Effector memory CD4-positive, alpha-beta T cell (primary cell): ENCODE measurements at places on chromosomes 12 and 14.

DNA sequence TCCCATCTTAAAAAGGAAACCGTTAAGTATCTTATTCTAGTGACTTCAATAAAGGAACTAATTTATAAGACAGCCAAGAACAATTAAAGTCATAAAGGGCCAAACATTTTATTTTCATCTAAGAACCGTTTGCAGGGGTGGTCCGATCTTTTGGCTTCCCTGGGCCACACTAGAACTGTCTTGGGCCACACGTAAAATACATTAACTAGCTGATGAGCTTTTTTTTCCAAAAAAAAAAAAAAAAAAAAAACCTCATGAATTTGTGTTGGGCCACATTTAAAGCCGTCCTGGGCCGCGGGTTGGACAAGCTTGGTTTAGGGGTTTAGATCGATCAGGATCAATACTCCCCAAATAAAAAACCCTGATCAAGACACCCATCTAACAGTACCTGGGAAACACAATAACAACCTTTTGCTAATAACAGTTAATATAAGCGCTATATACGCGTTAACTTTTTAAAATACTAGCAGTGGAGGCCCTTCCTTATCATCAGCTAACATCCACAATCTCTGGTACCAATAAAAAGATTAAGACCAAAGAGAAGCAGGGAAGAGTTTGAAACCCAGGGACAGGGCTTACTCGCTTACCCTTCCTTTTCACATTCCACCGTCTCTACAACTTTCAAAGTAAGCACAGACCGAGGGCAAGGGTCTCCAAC, 1.1 kb downstream of the NAP1L1 start:
- no peak for DNase-seq

DNA sequence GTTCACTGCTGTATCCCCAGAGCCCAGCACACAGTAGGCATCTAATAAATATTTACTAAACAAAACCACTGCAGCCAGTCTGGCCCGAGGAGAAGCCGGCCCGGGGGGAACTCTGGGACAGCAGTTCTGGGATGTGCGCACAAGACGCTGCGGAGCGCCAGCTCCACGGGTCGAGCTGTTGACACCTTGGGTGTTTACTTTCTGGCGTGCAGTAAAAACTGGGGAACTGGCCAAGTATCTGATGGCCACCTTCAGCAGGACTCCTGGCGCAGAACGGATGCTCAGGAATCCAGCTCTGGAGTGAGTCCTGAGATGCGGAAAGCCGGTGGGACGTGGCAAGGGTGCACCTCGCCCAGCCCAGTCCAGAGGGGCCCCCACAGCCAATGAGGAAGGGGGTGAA, 65.6 kb downstream of the NCOR2 start:
- DNase-seq, result no peak

GRCh38 chr12:74981541-74981940, 228.1 kb downstream of the KCNC2 start:
- DNase-seq, result no peak

DNA sequence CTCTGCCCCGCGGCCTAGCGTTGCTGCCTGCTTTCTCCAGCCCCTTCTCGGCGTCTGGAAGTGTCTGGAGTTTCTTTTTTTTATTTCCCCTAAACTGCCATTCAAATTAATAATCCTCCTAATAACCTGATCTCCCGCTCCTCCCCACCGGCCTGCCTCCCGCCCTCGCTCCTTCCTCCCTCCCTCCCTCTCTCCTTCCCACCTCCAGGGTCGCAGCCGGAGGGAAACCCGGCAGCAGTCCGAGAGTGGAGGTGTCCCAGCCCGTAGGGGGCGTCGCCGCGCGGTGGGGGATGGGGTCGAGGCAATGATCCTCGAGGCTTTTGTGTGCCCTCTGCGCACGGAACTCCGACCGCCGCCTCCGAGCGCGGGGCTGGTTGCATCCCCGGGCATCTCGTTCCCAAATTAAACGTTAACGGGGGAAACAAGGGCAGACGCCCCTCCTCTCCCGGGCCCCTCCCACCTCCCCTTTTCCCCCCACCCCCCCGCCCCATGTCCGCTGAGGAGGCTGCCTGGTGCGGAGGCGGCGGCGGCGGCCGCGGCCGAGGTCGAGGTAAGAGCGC, 1.0 kb upstream of the SOCS2 start:
- peak; percentile 37 for DNase-seq

- DNase-seq, result no peak
These were observed 9.4 kb downstream of the AKT1 start for GRCh38 chr14:104786091-104786586.

DNA sequence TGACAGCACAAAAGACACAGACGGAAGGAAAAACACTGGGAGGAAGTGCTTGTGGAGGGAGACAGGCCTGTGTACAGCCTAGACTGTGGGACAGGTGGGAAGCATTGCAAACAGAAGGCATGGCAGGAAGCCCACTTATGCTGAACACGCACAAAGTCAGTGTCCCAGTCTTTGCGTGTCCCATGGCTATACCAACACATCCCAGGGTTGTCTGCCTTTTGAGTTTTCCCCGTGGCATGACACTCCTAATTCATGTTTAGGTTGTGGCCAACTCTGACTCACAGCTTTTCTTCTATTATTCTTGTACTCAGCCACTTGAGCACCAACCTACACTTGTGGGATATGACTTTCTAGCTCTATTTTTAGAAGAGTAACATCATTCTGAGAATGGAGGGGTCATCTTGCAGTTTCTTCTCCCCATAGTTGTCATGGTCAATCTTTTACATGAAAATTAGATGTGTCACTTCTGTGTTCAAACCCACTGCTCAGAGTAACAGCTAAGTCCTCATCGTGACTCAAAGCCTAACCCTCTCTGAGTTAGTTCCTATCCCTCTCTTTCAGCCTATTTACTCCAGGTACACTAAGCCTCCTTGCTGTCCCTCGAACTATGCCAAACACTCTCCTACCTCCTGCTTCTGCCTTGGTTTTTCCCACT, 27.5 kb upstream of the JPH4 start:
- no peak for DNase-seq

DNA sequence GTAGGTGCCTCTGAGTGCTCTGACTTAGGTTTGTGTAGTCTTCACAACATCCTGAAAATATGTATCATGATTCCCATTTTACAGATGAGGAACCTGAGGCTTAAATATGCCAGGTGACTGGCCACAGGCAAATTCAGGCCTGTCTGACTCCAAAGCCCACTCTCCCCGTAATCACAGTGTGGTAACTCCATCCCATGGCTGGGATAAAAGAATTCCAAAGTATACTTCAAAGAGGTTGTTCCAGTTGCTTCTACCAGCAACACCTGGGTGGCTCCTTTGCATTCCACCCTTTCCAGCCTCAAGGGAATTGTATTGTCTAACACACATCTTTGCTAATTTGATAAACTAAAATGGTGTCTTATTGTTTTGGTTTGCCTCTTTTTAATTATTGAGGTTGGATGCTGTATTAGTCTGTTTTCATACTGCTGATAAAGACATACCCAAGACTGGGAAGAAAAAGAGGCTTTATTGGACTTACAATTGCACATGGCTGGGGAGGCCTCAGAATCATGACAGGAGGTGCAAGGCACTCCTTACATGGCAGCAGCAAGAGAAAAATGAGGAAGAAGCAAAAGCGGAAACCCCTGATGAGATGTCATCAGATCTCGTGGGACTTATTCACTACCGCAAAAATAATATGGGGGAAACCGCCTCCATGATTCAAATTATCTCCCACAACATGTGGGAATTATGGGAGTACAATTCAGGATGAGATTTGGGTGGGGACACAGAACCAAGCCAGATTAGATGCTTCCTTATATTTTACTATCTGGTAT, 9.9 kb upstream of the CHST11 start:
- DNase-seq, result no peak

DNA sequence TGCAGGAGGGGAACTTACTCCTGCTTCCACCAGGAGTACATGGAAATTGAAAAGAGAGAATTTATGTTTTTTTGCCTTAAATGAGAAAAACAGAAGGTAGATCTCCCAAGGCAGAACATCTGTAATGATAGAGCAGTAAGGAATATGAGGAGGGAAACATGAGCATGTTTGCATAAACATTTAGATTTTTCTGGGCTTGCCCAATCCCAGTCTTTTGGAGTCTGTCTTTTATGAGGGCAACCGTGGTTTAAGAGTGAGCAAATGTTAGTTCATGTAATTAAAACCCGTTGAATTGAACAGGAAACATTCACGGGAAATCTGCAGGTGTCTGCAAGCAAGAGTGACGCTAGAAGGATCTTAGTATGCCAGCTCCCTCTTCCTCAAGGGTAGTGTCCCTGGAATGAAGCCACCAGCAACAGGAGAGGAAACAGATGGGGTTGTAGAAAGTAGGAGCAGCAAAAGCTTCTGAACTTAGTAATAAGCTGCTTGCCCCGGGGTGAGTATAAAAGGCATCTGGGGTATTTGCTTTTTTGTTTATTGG, 79.3 kb downstream of the ARF6 start:
- no peak for DNase-seq

- no peak for DNase-seq
These were observed 1222.3 kb upstream of the SEL1L start for GRCh38 chr14:82755923-82756322.

DNA sequence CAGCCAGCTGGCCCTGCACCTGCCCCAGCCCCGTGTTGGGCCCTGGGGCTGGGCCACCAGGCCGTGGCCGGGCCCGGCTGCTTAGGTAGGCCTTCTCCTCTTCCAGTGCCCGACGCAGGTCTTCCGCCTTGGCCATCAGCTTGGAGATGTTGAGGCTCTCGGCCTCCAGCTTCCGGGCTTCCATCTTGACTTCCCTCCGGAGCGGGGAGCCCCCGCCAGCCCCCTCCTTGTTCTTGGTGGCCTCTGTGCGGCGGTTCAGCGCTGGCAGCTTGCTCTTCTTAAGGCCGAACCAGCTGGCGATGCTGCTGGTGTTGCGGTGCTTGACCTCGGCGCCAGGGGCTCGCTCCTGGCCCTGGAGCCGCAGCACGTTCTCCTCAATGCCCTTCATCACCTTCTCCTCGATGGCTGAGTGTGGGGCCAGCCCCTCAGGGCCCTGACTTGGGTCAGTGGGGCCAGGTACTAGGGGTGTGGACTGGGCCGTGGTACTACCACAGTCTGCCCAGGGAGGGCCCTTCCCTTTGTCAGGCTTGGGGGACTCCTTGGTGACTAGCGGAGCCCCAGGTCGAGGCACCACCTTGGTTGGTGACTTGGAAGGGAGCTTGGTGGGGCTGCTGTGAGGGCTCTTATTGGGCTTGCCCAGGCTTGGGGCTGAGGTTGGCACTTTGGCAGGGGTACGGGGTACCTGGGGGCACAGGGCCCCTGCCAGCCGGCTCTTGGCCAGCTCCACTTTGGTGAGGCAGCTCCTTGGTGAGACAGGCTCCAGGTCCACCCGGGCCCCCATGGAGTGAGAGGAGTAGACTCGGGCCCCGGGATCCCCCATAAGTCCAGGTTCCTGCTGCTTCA, 33.2 kb downstream of the NCKAP5L start:
- no peak for DNase-seq

- no peak for DNase-seq
These were observed 7.3 kb downstream of the KRT79 start for GRCh38 chr12:52826611-52827498.

DNA sequence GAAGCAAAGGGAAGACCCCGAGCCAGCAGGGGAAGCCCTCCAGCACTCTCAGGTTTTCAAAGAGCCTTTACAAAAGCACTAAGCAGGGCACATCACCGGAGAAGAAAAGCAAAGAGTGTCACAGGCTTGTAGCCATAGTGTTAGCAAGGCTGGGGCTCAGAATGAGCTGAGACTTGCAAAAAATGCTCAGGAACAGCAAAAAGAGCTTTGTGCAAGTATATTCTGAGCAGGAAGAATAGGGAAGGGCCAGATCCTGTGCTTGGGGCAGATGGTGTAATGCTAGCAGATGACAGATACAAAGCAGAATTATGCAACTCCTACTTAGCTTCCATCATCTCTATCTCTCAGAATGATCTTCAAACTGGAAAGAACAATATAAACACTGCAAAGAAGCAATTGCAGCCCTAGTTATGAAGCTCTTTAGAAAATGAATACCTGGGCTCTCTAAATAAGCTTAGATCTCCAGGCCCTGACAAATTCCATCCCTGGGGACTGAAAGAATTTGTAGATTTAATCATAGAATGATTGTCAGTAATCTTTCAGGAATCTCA, 23.7 kb upstream of the PARP11 start:
- DNase-seq, result no peak

DNA sequence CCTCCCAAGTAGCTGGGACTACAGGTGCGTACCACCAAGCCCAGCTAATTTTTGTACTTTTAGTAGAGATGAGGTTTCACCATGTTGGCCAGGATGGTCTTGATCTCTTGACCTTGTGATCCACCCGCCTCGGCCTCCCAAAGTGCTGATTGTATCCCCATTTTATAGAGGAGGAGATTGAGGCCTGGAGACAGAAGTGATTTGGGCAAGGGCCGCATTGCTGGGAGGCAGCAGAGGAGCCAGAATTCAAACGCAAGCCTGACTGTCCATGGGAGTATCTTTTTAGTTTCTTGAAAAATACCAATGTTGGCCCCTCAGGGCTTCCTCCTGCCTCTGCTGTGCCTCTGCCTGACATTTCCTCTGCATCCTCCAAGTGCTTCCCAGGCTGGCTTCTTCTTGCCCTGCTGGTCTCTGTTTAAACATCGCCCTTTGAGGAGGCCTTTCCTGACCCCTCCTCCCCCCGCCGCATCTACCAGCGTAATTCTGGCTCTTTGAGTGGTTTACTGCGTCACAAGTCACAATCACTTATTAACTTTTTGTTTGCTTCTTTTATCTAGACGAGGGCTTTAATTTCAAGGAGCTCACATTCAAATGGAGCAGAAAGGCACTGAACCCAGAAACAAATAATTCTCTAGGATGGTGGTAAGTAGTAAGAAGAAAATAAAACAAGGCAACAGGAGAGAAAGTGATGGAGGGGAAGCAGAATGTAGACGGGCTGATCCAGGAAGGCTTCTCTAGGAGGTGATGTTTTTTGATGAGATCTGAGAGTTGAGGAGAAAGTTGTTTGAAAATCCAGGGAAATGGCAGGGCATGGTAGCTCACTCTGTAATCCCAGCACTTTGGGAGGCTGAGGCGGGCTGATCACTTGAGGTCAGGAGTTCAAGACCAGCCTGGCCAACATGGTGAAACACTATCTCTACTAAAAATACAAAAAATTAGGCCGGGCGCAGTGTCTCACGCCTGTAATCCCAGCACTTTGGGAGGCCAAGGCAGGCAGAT, 91.0 kb upstream of the MED13L start:
- DNase-seq, result no peak

DNA sequence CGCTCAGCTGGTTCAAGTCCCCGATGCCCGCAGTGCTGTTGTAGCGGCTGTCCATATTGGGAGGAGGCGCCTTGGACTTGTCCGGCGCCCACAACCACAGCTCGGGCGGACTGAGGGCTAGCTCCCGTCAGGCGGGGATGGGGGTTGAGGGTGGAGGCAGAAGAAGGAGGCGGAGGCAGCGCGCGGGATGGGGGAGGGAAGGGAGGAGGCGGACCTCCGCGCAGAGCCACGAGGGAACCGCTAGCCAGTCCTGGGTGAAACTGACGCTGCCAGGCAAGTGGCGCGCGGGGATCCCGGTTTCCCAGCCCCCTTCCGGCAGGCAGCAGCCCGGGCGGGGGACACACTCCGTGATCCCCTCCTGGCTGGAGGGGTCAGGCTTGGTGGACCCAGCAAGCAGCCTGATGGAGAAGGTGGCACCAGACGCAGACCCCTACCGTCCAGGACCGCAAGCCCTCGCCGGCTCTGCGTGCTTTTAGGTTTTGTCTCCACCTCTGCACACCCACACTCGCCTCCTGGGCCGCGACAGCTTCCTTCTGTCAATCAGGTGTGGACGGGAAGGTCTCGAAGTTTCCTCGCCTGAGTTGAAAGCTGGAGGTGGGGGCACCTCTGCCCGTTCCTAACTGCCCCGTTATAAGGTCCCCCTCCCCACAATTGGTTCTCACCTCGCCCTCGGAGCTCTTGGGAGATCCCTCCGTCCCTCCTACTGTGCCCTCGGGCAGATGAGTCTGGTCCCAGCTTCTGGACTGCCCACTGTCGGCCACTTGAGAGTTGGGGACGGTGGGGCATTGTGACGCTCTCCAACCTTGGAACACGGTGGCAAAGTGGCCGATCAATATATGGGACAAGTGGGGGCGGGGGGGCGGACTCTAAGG, at the start of gene CPNE8:
Gene CPNE8, minus strand, starts transcription at position 112 of the 872 bp plus-strand sequence. Its CDS starts 57 bp downstream, at position 55.
- peak; percentile 29 for DNase-seq
